ENCODE measurements at places on chromosomes 1 and 21.

- DNase-seq = no peak
Observed at GRCh38 chr1:227219715-227220292, 98.5 kb downstream of the CDC42BPA start.

- no peak for DNase-seq
Observed at GRCh38 chr1:20356850-20357459, 66.3 kb downstream of the VWA5B1 start.

DNA sequence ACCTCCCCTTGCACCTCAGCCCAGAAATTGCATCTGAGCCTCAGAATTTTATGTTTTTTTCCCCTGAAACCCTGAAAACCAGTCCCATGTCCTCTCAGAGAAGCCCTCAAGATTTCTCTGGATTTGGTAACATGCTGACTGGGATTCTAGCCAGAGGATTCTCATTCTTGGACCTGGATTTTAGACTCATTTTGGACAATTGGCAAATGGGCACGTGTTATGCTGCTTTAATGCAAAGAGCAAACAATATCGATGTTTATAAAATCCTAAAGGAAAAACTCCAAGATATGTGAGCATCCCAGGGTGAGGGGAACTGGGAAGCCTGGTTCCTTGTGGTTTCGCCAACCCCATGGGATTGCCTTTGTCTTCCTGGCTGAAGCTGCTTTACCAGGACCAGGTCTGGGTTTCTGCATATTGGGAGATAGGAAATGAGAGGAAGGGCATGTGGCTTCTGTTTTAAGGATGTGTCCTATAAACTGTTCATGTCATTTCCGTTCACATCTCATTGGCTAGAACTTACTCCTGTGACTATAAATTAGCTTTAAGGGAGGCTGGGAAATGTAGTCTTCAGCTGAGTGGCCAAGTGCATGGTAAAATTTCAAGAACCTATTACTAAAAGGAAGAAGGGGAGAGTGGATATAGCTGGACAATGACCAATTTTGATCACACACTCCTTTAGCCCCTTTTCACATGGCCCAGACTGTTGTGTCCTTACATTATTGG, 27.2 kb upstream of the BCL10 start:
- DNase-seq = no peak

DNA sequence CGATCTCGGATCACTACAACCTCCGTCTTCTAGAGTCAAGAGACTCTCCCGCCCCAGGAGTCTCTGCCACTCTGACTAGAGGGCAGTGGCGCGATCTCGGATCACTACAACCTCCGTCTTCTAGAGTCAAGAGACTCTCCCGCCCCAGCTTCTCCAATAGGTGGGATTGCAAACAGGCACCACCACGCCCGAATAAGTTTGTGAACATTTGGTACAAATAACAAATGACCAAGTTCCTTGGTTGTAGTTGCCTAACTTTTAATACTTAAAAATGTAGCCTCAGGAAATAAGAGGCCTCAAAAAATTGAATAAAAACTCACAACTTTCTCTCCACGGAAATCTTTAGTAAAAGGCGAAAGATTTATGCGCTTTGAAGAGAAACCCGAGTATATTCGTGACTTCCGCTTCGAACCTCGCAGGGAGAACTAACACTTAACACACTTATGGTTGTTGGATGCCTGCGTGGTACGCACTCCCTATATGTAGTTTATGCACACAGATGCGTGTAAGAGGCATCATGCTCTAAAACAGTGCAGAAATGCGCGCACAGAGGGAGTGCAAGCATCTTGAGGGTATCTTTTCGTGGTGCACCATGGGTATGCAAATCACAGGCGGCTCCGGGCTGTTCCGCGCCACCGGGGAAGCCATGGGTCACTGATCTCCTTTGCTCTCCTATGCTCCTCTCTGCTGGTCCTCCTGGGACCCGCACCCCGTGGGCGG, 11.4 kb downstream of the BTBD19 start:
- no peak for DNase-seq

- DNase-seq = no peak
Observed at GRCh38 chr1:117271959-117272358, 61.2 kb upstream of the VTCN1 start.
